Midbrain (tissue), 1 donor: ENCODE measurements at places on chromosomes 6 and 20.
A peak's percentile ranks its signal among the peaks of the same experiment; 100 is the strongest.

- no peak for DNase-seq
These were observed 11.4 kb downstream of the PPIL6 start for GRCh38 chr6:109428889-109429477.

DNA sequence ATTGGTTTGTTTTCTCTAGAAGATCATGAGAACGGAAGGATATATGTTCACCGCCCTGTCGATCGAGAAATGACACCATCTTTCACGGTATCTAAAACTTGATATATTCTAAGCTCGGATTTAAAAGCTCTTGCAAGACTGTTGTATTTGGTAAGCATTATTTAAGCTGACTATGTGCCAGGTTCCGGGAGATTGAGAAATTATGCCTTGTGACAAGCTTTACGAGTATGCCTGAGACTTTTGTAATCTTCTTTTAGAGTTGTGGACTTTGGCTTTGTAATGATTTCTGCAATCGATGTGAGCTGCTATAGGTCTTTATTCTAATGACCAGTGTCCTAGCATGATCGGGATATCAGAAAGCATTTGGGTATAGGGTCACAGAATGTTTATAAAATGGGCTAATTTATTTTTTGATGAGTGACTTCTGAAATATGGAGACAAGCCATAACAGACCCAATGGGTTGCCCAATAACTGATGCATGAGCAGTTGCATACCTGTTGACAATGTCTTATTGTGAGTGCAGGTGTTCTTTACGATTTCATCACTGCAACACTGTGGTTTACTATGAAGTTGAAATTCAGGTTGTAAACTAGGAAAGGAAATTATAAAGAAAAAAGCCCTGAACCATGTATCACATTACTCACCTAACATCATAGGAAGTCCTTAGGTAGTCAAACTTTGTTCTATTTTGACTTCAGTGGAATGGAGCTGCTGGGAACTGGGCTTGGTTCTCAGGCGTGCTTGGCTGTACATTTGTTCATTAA is 14.0 kb downstream of the CDH26 start:
- no peak for DNase-seq

DNA sequence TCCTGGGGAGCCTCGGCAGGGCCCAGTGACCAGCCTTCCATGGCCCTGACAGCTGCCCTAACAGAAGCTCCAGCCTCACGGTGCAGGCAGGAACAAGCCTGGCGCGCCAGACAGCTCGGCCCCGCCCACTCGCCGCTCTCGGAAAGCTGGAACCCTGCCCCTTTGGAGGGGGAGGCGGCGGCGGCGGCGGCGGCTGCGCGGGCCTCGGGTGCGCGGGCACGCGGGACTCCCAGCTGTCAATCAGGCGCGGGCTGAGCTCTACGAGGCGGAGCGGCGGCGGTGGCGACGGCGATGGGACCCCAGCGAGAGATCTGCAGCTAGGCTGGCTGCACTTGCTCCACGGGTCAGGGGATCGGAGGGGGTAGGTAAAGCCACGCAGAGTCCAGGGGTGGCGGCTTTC is at the start of gene NRSN1:
Gene NRSN1, plus strand, starts transcription at position 236 of the 400 bp plus-strand sequence. CDS start 8,113 bp downstream, outside the sequence.
- peak; percentile 36 for DNase-seq

DNA sequence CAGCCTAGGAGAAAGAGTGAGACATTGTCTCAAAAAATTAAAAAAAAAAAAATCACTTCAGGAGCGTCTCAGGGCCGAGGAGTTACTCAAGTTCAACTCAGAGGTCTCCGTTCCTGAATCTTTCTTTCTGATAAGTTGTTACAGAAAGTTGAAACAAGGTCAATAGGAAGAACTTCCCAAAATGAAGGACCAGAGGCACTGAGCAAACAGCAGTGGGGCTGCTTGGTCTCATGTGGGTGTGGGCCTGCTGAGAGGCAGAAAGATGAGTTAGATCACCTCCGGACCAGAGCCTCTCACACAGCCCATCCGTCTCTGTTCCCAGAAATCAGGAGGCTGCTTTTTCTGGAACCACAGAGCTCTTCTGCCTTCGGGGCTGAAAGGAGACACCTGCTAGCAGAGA is 12.4 kb downstream of the MDGA1 start:
- no peak for DNase-seq

- DNase-seq = no peak
These were observed 319.4 kb downstream of the HTR1B start for GRCh38 chr6:77143659-77144447.

- peak; percentile 70 for DNase-seq
These were observed 40.4 kb upstream of the NAA20 start for GRCh38 chr20:19976595-19977372.

DNA sequence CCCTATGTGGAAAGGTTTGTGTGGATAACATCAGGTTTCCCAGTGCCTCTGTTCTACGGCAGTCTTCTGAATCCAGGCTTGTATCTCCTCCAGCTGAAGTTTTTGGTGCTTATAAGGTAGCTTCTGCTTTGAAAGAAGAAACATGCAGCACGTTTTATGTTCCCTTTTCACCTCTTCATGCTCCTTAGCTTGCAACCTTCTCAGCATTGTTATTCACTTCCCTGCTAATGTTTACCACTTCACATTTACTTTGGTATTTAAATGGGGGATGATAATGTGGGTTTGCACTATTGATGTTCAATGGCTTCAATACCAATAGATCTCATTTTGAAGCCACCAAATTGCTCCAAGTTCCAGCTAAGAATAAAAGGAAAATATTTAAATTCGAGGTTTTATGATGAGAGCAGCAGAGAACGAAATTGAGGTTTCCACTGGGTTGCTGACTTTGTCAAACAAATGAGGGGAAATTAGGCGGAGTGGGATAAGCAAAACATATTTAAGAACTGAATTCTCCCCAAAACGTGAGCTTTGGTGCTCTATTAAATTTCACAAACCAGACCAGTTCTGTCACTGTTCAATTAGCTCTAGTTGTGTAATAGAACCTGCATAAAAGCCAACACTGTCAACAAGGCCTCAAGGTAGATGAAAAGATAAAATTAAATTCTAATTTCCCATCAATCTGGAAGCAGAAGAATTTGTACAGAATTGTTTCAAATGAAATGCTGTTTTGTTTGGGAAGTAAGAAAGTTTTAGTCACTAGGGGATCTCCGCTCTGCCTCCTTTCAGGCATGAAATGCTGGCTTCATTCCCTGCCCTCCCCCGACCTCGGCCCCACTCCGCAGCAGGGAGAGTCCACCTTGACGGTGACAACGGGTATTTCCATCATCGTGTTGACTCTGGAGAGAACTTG is 1.4 kb downstream of the IL22RA2 start:
- DNase-seq = no peak

DNA sequence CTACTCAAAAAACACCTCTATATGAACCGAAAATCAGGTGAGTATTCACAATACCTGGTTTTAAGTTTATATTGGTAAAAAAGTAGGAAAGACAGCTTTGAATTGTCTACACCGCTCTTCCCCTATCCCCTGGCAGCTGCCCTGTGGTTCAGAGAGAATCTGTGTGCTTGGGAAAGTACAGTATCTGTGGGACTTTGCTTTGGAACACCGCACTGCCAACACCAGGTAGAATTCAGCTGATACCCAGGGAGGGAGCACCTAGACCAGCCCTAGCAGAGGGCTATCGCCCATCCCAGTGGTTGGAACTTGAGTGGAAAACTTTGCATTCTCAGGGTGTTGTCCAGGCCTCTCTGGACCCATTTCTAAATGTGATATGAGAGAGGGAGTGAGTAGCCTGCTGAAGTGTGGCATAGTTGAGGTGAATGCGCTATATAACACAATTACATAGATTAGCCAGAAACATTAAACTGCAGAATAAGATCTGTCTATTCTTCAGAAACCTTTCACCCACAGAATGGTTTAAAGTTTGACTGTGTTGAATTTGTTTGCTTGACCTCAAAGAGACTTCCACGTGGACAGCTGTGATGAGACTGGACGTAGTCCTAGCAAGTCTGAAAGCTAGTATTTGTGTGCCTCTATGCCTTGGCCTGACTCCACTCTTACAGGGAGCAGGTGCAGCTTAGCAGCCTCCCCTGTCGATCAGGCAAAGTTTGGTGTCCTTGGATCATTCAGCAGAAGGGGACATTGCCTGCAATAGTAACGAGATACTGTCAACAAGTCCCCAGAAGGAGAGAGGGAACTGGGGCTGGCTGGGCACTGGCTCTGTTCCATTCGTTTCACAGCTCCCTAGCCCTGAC is 11.5 kb upstream of the MPC1 start:
- DNase-seq = no peak

- DNase-seq = no peak
These were observed 9.4 kb downstream of the LAMA5 start for GRCh38 chr20:62357681-62358080.

- DNase-seq = no peak
These were observed 56.5 kb downstream of the PRR18 start for GRCh38 chr6:166251655-166252054.

DNA sequence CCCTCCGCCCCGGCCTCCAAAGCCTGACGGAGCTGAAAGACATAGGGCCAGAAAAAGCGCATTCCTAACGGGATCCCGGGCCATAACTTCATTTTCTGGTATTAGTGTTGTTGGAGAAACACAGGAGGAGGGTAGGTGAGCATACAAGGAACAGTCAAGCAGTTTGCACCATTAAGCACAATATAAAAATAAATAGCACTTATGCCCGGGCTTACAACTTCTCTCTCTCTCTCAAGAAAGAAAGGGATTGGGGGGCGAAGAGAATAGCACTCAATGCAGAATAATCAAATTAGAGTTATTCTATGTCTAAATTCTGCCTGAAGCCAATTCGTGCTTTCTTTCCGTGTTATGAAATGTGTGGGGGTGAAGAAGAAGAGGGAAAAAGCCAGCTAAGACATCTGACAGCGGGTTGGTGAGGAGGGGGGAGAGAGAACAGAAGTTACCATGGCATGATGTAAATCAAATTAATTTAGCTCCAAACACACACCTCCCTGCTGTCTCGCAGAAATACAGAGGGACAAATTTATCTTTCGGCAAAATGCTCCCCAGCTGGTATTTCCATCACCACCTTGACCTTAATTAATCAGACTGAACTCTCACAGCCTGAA is 508 bp upstream of the METTL24 start:
- DNase-seq = no peak

DNA sequence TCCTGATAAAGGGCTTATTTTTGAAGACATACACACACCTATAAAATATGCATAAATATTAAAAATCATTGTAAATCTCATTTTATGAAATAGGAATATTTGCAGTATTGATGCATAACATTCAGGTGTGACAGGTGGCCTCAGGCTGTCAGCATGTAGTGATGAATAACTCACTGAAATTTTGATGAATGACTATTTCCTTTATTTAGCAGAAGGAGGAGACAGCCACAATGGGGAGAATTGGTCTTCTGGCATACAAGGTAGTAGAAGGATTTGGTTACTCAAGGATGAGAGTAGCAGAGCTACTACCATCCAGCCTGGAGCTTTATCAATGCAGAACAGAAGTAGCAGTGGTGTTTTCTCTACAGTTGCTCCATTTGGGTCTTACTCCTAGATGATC is 47.2 kb downstream of the RGS17 start:
- no peak for DNase-seq

GRCh38 chr6:55833284-55833683 is 42.1 kb downstream of the BMP5 start:
- DNase-seq = no peak

DNA sequence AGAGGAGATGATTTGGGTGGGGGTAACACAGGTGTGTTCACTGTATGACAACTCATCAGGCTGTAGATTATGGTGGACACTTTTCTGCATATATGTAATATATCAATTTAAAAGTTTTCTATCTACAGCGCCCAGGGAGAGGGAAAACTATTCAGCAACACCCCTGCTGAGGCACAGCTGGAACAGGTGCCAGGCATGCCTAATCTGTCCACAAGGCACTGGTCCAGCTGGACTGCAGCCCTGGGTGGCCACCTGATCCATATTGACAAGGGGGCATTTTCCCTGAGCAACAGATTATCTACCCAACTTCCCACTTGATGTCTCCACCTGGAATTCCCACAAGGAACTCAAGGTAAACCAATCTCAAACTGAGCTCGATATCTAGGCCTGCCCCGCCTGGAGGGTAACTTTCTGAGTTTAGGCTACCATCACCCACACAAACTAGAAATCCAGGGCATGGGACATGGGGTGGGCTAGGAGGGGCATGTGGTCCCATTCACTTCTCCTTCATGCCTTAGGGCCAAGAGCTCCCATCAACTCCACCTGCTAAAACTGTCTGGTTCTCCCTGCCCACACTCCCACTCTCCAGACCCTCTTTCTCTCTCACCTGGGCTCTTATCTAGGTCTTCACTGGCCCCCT is 4.6 kb downstream of the SLC22A16 start:
- DNase-seq = no peak

DNA sequence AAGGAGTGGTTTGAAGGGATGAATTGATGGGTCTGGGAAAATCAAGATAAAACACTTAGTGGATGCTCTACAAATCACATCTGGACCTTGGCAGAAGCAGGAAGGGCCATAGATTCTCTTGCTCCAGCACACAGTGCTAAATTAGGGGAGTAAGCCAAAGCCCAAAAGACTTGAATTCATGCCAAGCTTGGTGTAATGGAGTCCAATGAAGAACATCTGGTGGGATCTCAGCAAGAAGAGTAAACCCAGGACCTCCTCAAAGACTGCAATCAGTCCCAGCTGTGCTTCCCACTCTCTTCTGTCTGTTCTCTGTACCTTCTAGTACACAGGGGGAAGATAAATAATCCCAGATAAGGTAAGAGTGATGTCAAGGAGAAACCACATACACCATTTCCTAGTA is 683.4 kb downstream of the RNF144B start:
- no peak for DNase-seq

GRCh38 chr6:100503043-100503705 is 38.5 kb upstream of the SIM1 start:
- no peak for DNase-seq

DNA sequence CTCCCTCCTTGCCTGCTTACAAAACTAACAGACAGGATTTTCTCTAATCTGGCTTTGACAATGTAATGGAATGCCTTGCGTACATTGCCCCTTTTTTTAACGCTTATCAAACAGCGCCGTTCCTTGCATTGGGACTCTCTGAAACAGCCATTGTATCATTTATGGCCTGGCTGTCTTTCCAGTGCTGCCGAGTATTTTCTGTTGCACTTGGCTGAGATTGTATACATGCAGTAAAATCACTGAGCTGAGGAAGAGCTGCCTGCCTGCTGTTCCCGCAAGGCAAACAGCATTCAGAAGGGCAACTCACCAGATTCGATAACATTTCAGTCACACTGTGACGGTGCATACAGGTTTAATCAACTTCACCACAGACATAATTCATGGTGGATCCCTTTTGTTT is 106.0 kb downstream of the SH3BGRL2 start:
- DNase-seq = no peak
